ENCODE measurements at places on chromosomes 1 and 21. TPM values are rescaled to one million over a fixed set of nuclear protein-coding genes. Genes with fewer than 3 reads are reported as not detected.

TNFRSF4 gene
- total RNA-seq, result 26.5 TPM

PHLDA3 gene
- total RNA-seq, result 1.7 TPM

OR10K2 gene
- total RNA-seq, result not detected

MPL gene
- total RNA-seq, result 0.43 TPM

CHD1L gene
- total RNA-seq, result 35.8 TPM

All from natural killer cell (primary cell).